ENCODE measurements at places on chromosomes 3 and 15.

GRCh38 chr3:53789459-53789858, 56.8 kb downstream of the CHDH start:
- DNase-seq = no peak

DNA sequence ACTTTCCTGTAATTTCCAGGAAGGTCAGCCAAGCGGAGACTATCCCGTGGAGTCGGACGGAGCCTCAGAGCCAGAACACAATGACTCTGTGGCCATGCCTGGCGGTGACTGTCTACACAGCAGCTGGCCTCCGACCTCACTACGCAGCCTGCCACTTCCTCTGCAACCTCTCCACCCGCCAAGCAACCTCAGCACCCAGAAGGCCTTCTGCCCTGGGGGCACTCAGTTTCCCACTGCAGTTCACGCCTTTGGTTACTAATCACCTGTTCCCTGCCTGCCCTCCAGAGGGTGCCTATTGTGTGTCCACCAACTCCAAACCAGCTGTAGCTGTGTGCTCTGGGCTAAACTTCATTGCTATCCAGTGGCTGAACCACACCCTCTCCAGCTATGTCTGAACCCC, 44.0 kb downstream of the TM2D3 start:
- DNase-seq = no peak

DNA sequence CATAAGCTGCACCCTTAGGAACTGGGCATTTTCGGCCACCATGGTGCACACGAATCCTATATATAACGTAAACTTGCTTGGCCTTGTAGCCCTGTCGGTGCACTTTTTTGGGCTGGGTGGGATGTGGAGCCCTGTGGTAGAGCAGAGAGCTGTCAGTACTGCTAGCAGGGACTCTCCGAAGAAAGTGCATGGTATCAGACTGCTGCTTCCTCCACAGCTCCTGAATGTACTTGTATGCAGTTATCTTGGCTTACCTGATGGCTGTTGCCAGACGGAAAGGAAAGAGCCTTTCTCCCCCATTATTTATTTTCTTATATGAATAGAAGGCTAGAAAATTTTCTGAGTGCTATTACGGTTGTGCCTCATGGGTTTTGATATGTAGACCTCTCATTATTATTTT, 8.4 kb downstream of the GALK2 start:
- DNase-seq = no peak

GRCh38 chr3:141440942-141441341, 45.9 kb upstream of the RASA2 start:
- no peak for DNase-seq

- no peak for DNase-seq
These were observed 134.6 kb upstream of the KBTBD8 start for GRCh38 chr3:66863205-66864111.

- DNase-seq = no peak
These were observed 104.3 kb downstream of the MCTP2 start for GRCh38 chr15:94335616-94336015.

DNA sequence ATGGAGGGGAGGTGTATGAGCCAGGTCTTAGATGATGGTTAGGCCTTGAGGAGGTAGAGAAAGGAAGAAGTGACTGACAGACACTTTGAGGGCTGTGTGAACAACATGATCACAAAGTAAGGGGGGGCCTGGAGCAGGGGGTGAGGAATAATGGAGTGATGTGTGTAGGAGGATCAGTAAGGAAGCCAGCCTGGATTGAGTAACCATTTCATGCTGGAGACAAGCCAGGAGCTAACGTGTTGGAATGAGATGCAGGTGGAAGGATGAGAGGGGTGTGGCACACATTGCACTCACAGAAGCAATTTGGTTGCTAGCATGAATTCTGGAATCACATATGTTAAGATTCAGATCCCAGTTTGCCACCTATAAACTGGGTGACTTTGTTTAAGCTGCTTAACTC, 65.5 kb downstream of the BBX start:
- no peak for DNase-seq

DNA sequence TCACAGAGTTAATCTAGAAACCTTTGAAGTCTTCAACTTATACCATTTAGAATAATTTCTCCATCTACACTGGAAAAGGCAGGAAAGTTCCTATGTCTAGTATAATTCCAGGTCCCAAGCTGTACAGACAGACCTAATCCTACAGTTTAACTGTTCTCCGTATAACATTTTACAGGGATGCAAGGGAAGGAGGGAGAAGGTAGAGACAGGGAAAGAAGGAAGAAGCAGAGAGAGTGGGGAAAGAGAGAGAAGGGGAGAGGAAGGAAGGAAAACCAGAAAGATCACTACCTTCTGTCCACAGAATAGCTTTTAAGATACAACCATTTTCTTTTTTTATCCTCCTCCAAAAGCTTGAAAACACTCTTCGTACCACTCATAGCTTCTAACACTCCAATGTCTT, 185.8 kb downstream of the FOXP1 start:
- DNase-seq = no peak

- no peak for DNase-seq
These were observed 10.8 kb upstream of the CCDC39 start for GRCh38 chr3:180690061-180690460.

DNA sequence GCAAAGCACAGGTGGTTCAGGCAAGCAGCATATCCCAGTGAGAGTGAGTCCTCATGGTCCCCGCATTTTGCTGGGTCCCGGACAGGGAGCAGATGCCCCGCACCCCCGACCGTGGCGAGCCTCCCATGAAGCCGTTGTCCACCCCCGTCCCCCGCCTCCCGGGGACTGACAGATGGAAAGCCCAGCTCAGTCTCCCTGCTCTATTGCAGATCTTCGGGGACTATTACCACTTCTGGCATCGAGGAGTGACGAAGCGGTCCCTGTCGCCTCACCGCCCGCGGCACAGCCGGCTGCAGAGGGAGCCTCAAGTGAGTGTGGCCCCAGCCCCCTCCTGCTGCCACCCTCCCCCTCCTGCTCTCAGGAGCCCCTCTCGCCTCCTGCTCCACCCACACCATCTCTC, 7.7 kb downstream of the FURIN start:
- DNase-seq = no peak

- no peak for DNase-seq
These were observed 39.3 kb upstream of the SSR3 start for GRCh38 chr3:156594219-156594683.

GRCh38 chr15:99343881-99344551, 92.7 kb downstream of the LRRC28 start:
- peak; percentile 9 for DNase-seq

DNA sequence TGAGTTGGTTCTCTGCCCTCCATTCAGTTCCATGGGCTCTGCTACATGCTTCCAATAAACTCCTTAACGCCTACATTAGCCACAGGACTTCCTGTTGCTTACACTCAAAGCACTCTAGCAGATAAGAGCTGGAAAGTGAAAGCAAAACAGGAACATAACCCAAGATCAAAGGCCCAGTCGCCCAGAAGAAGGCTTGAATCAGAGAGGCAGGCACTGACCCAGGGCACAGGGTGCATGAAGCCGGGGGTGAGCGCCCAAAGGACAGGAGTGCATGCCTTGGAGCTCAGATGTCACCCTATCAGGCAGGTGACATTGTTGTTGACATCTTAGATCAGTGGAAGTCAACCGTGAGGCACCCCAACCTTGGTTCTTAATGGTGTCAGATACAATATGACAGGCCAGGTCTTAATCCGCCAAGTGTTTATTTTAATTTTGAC, 235.1 kb downstream of the UACA start:
- DNase-seq = no peak

GRCh38 chr15:66703540-66703941, 1.5 kb downstream of the SMAD6 start:
- no peak for DNase-seq

GRCh38 chr15:92780843-92781242, 119.3 kb upstream of the CHD2 start:
- DNase-seq = no peak

GRCh38 chr3:8524656-8525399, 23.2 kb downstream of the LMCD1 start:
- no peak for DNase-seq

DNA sequence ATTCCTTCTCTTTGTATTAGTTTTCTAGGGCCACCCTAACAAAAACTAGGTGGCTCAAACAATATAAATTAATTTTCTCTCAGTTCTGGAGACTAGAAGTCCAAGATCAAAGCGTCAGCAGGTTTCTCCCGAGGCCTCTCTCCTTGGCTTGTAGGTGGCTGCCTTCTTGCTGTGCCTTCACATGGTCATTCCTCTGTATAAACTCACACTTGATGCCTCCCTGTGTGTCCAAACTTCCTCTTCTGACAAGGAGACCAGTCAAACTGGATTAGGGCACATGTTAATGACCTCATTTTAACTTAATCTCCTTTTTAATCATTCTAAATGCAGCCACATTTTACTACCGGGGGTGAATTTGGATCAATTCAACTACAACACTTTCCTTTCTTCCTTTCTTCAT, 691.1 kb downstream of the DIPK2A start:
- DNase-seq = no peak

- DNase-seq = no peak
These were observed at the start of gene MASP1 for GRCh38 chr3:187291512-187292132. MASP1 (minus strand) TSS chr3:187291737; CDS start chr3:187291632, 105 bp downstream.

- DNase-seq = no peak
These were observed 5.7 kb downstream of the ADAMTS17 start for GRCh38 chr15:100336061-100336460.

GRCh38 chr3:192915722-192916121, 1.9 kb downstream of the MB21D2 start:
- no peak for DNase-seq
